ENCODE measurements at places on chromosomes 12 and 14.

DNA sequence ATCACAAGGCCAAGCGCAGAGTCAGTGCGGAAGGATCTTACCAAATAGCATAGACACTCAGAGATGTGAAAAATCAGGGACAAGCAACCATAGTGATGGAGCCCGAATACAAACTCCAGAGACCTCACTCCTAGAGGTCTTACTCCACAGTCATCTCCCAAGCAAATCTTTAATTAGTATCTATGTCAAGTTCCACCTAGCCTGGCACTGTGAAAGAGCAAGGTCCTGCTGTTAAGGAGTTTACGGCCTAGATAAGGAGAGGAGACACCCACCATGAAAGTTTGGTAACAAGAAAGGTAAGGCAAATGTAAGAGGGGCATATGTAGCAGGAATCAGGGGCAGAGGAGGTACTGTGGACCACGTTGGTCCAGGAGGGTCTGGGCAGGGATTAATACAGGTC lies 7.4 kb upstream of the PLEKHG6 start:
- no peak for DNase-seq

DNA sequence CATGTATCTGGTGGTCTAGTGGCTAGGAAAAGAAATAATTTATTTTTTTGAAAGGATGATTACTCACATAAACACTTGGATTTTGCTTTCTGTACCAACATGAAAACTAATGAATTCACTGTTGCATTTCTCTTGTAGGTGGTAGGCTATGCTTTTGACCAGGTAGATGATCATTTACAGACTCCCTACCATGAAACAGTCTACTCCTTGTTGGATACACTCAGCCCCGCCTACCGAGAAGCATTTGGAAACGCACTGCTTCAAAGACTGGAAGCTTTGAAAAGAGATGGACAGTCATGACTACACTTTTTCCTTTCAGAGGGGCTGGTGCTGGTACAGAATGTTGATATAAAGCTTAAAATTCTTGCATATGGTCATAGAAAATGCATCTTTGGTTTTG lies 6.5 kb upstream of the AK7 start:
- no peak for DNase-seq

- DNase-seq: no peak
Measured at GRCh38 chr12:27429606-27430005, 16.9 kb upstream of the SMCO2 start.

GRCh38 chr12:110590806-110591326 lies 7.7 kb upstream of the PPTC7 start:
- DNase-seq: no peak

GRCh38 chr14:99099051-99099787 lies 172.8 kb downstream of the BCL11B start:
- no peak for DNase-seq

- no peak for DNase-seq
Measured at GRCh38 chr12:48126953-48127630, 7.9 kb downstream of the PFKM start.

GRCh38 chr14:101185073-101185835 lies 281.7 kb upstream of the RTL1 start:
- DNase-seq: no peak

- DNase-seq: no peak
Measured at GRCh38 chr12:111444314-111444924, 38.7 kb downstream of the SH2B3 start.

GRCh38 chr12:15488481-15488880 lies 166.2 kb downstream of the PTPRO start:
- DNase-seq: no peak

DNA sequence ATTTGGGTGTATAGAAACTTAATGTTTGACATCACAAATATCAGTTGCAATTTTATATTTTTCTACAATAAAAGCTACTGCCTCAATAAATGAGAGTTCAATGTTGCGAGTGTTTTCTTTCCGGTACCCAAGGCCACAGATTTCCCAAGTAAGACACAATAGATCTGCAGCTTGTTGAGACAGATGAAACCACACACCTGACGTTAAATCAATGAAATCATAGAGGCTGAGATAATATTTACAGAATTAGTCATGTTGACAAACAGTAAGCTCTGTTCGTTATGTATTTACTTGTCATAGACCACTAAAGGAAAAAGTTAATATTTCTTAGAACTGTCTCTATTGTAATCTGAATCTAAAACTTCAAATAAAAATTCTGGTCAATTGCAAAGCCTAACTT lies 49.2 kb upstream of the PTHLH start:
- no peak for DNase-seq

DNA sequence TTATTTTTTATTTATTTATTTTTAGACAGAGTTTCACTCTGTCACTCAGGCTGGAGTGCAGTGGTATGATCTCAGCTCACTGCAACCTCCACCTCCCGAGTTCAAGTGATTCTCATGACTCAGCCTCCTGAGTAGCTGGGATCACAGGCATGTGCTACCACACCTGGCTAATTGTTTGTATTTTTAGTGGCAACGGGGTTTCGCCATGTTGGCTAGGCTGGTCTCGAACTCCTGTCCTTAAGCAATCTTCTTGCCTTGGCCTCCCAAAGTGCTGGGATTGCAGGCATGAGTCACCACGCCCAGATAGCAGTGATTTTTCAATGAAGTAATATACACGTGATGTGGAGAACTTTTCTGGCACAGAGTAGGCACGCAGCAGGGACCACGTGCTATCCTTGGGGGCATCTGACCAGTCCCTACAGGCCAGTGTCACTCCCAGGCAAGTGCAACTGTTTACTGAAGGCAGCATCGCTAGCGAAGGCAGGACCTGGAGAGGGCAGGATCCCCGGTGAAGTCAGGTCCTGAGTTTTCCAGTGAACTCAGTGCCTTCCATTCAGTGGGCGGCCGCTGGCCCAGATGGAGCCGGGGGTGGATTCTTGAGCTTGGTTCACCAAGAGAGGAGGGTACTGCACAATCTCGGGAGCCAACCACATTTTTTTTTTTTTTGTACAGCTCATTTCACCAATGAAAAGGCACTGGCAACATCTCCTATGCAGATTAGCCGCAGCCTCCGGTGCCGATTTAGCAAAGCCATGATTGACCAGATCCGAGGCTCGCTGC lies 11.1 kb upstream of the CLMN start:
- no peak for DNase-seq

DNA sequence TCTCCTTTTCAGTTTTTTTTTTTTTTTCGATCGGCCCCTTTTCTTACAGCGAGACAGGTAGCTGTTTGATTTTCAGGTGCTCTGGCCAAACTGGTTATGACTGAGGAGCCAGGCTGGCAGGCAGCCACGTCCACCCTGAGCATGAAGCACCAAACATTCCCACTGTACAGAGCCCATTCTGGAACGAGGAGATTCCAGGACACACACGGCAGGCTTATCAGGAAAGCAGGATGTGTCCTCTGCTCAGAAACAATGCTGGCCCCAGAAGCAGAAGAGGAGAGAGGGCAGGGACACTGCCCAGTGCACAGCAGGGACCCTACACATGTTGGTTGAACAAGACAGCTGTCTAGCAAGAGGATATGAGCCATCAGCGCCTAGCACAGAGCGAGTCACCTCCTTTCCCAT lies 3.7 kb upstream of the KRT2 start:
- no peak for DNase-seq

- no peak for DNase-seq
Measured at GRCh38 chr12:52061470-52062166, 8.2 kb upstream of the ATG101 start.

DNA sequence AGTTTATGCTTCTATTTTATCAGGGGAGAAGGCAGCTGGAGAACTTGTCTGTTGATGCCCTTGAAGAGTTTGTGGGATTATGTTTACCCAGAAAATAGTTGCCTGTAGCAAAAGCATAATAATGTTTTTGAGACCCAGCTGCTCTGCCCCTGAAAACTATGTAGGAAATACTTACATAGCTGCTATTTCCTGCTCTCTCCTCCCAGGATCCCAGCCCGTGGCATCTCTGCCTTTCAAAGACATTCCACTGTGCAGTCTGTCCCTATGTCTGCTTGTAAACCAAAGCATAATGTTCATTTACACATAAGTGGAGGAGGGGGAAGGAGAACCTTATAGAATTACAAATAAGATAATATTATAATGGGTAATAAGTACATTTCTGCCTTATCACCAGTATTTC lies 198.7 kb downstream of the SYT1 start:
- DNase-seq: no peak

GRCh38 chr12:6067152-6067916 lies 57.1 kb downstream of the VWF start:
- peak; percentile 24 for DNase-seq

DNA sequence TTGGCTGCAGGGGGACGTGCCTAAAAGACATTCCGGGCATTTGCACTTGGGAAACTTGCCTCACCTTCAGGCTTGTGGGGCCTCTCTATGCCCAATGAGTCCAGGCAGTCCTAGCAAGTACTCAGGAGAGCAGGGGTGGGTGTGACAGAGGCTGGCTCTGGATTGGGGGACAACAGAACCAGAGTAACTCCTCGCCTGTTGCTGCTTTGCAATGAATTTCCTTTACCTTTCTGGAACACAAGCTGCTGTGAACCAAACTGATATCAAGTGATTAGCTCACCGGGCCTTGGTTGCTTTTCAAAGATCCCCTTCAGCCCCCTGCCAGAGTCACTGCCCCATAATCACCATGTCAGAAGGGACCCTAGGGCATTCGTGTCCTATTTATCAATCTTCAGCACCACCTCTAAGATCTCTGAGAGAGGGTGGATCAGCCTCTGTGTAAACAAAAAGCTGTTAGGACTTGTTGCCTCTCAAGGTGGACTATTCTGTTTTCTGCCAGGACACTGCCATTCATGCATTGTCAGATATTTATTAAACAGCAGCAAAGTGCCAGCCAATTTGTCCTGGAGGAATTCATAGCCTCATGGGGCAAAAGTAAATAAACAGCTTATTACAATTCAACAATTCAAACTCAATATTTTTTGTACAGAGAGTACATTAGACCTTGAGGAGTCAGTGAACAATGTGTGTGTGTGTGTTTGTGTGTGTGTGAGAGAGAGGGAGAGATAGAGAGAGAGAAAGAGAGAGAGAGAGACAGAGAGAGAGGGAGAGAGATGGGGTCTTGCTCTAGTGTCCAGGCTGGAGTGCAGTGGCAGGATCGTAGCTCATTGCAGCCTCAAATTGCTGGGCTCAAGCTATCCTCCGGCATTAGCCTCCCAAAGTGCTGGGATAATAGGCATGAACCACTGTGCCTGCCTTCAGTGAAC lies 11.3 kb downstream of the NFATC4 start:
- no peak for DNase-seq

- no peak for DNase-seq
Measured at GRCh38 chr12:112170971-112171596, 45.7 kb downstream of the TRAFD1 start.

DNA sequence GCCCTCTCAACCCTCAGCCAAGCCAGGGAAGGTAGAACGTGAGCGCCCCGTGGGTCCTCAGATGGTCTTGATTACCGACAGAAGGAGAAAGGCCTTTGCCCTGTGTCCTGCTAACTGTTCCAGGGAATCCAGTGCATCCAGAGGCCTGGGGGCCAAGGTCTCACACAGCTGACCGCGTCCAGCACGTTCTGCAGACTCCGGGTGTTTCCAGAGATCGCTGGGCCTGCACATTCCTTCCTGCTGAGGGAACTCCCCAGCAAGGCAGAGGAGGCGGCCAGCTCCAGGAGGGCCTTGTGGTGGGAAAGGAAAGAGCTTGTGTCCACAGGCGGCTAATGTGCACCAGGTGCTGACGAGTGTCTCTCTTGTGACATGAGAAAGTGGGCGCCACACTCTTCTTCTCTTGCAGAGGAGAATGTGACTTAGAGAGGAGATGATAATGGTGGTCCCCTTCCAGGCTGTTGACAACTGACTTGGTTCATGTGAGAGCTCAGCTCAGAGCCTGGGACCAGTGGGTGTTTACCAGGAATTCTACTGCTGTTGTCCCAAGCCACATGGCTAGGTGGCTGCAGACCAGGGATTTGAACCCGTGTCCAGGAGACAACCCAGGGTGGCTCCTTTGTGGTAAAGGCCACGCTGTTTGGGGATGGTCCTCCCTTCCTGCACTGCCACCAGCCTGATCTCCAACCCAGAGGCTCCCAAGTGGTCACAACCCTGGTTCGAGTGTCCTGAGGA lies 46.8 kb upstream of the DLK1 start:
- DNase-seq: no peak

DNA sequence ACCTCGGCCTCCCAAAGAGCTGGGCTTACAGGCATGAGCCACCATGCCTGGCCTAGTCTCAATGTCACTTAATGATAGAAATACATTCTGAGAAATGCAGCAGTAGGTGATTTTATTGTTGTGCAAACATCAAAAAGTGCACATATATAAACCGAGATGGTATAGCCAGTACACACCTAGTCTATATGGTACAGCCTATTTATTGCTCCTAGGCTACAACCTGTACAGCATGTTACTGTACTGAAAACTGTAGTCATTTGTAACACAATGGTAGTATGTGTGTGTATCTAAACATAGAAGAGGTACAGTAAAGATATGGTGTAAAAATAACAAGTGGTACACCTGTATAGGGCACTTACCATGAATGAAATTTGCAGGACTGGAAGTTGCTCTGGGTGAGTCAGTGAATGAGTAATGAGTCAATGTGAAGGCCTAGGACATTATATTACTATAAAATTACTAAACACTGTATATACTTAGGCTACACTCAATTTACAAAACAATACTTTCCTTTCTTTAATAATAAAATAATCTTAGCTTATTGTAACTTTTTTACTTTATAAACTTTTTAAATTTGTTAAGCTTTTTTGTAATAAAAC lies 166.7 kb upstream of the SYT1 start:
- no peak for DNase-seq

- DNase-seq: peak; percentile 76
Measured at GRCh38 chr12:66541426-66541825, 137.4 kb downstream of the GRIP1 start.

DNA sequence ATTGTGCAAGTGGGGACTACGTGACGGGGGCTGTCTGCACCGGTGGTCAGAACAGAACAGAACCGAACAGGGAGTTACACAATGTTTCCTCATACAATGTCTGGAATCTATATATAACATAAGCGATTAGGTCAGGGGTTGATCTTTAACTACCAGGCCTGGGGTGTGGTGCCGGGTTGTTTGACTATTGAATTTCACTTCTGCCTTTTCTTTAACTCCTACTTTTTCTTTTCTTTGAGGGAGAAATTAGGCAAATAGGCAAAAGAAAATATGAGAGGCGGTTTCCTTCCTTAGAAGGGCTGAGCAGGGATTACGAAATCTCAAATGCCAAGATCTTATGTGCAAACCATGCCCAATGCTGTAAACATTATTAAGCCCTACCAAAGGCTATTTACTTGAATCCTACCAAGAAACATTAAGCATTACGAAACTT lies 140.3 kb downstream of the SLC38A6 start:
- DNase-seq: no peak

DNA sequence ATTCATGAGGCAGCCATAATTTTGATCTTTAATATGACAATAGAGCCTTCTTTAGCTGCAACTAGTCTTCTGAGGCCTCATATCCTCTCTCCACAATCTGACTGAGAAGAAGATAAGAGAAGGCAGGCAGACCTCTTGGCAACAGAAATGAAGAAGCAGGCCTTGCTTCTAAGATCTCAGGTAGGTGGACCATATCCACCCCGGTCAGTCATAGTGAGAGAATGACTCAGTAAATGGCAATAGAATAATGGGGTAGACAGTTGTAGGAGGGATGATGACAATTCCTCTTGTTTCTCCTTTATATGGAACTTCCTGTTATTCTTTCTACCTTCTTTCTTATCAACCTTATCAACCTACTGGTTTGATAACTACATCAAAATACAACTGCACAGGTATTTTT lies 246.7 kb upstream of the G2E3 start:
- no peak for DNase-seq

- no peak for DNase-seq
Measured at GRCh38 chr14:91143862-91144261, 30.0 kb downstream of the DGLUCY start.

- peak; percentile 58 for DNase-seq
Measured at GRCh38 chr12:52535574-52535973, 15.4 kb upstream of the KRT5 start.

- peak; percentile 71 for DNase-seq
Measured at GRCh38 chr14:94175011-94175745, 1.1 kb downstream of the PPP4R4 start.
